ENCODE measurements at places on chromosomes 2 and 18.
A peak's percentile ranks its signal among the peaks of the same experiment; 100 is the strongest.

DNA sequence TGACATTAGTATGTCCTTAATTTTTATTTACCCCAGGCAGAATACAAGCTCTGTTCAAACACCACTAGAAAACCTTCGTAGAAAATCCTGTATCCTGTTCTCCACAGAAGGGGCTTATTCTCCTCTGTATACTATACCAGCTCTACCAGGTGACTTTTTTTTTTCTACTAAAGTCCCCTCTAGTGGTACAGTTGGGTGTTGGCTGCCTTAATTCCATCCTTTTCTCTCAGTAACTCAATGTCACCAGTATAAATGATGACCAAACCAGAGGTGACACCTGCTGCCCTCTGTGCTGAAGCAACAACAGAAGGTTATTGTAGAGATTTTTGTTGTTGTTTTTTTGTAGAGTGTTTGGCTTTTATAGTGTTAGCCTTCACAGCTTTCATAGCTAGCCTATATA, 1322.0 kb downstream of the LRP1B start:
- no peak for DNase-seq

DNA sequence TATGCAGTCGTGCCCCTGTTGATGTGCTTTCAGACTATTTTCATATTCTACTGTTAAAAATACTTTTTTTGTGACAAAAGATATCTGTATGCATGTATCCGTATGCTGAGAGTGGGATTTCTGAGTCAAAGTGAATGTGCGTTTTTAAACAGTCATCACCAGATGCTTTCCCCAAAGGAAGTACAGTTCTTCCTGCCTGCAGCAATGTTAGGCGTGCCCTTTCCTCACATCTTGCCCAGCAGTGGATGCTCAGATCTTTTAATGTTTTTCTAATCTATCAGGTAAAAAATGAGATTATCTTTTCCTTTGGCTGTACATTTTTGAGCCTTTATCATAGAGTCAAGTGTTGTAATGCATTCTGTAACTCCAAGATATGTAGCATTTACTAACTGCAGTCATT, 111.7 kb downstream of the PTPRM start:
- DNase-seq, result no peak

- DNase-seq, result no peak
These were observed 69.0 kb downstream of the CELF4 start for GRCh38 chr18:37496568-37496967.

- no peak for DNase-seq
These were observed 49.8 kb downstream of the ALK start for GRCh38 chr2:29871541-29871940.

DNA sequence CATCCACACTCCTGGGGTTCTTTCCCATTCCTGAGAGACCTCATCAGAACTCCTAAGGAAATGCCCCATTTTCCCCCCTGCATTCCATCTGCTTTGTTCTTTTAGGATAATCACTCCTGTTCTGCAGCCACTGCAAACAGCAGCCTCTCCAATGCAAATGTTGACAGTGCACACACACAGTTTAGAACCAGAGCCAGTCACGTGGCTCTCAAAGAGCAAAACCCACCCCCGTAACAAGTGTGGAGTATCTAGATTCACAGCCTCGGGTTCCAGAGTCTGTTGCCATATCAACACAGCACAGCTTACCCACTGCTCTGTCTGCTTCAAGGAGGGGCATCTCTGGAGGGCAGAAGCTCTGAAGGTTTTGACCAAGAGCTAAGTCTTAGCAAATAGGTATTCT, 180.0 kb downstream of the NAPG start:
- DNase-seq, result no peak

DNA sequence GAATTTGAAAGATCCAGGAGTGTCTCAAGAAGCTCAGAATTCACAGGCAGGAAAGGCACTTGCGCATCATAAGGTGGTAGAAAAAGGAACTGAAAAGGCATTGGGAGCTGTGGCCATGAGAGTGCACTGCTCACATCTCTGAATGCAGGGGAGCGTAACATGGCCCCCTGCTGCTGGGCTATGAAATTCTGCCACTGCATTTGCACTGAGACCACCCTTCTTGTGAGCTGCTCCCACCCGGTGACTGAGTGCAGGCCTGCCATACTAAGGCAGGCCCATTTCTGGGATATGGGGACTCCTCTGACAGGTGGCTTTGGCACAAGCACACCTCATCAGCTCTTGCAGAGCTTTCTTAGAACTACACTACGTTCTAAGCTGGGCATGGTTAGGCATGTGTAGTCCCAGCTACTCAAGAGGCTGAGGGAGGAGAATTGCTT, 25.3 kb upstream of the STARD7 start:
- DNase-seq, result no peak

- no peak for DNase-seq
These were observed 1.2 kb downstream of the STON1 start for GRCh38 chr2:48531141-48531648.

DNA sequence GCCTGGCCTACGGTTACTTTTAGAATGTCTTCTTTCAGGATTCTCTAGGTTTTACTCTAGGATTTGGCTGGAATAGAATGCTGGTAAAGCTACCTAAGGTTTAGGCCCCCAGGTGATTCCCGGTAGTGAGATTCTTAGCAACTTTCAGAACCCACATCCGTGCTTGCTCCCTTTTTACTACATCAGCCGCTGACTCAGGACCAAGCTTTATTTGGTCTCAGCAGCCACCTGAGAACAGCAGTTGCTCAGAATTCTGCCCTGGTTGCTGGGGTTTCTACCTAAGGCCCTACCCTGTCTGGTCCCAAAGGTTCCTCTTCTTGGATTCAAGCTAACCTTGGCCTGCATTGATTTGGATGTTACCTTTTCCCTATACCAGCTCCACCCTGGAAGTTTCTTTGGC, 36.1 kb upstream of the NDUFV2 start:
- no peak for DNase-seq

DNA sequence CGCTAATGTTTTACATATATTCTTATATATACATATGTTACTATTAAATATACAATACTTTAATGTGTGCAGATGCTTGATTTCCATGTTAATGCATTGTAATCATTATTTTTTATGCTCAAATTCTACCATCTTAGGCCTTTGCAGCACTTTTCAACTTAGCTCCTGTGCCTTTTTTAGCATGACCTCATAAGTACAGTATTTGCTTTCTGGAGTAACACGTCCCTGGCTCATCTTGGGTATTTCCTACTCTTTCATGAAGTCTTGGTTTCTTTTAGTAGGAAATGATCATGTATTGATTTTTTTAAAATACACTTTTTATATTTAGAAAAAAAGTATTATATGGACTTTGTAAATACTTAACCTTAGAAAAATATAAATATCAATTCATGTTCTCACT, 36.5 kb downstream of the CAB39 start:
- no peak for DNase-seq

- DNase-seq, result no peak
These were observed 96.0 kb upstream of the OTOS start for GRCh38 chr2:240236217-240237111.

DNA sequence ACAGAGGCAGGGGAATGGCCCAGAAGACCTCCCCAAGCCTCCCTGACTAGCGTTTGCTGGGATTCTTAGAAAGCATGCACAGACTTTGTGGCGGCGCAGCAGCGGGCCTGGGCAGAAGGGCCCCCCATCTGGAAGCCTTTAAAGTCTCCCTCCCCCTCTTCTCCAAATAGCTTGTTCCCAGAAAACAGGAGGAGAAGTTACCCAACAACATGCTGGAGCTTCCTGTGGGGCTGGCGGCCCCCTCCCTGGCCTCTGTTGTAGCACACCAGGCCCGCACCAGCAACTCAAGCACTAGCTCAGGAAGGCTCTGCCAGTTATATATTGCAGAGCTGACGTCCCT, 334.8 kb downstream of the DYSF start:
- DNase-seq, result no peak

DNA sequence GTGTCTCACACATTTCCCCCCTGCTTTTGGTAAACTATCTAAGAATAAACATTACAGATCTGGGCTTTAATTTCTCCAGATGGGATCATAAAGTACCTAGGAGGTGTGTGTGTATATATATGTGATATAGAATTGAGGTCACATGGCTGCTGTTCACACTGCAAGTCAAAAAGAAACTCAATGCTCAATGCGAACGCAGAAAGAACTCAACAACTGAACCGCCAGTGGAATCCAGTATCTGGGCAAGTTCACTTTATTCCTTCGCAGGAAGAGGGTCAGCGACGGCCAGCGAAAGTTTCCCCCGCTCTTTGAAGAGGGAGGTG, 17.7 kb downstream of the POU3F3 start:
- DNase-seq, result no peak

- no peak for DNase-seq
These were observed 855.4 kb upstream of the CELF4 start for GRCh38 chr18:38421021-38421420.

GRCh38 chr2:23658466-23658942, 268.4 kb downstream of the ATAD2B start:
- DNase-seq, result peak; percentile 60

DNA sequence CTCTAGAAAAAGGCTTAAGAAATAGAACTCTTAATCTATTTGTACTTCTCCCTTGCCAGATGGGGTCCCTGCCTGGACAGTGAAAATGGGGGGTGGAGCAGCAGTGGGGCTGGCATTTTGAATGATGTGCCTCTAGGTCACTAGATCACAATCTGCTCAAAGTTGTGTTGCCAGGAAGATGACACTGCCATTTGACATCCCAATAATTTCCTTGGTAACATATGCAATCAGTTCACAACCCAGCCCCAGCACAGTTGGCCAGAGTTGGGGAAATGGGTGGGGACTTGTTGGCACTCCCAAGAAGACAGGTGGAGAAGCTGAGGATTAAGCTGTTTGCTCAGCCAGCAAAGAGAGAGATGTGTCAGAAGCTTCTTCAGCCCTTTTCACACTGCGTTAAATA, 558.3 kb upstream of the KLHL29 start:
- no peak for DNase-seq
